Lung microvascular endothelial cell (primary cell): ENCODE measurements at places on chromosomes 16 and 17. TPM values are rescaled to one million over a fixed set of nuclear protein-coding genes. Genes with fewer than 3 reads are reported as not detected.
A peak's percentile ranks its signal among the peaks of the same experiment; 100 is the strongest.

DNA sequence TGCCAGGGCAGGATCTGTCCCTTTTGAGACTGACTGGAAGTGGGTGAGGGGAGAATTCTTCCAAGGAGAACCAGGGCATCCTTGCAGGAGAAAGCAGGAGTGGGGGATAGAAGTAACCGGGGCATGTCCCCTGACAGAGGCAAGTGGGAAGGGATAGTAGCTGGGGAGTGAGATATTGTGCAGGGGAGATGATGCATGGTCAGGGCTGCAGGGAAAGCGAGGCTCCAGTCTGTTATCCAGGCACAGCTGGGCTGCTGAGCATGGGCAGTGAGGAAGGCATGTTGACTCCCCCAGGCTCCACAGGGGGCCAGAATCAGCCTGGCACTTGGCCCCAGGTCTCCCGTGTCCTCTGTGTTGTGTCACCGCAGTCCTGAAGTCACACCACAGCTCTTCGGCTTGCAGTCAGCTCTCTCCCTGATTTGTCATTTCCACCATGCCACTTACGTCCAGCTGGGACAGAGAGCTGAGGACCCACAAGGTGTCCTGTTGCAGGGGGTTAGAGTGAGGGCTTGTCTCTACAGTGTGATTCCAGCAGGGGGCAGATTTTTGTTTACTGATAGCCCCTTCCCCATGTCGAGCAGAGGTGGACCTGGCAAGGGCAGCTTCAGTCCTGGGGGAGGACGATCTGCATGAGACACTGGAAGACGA lies 40.9 kb downstream of the B9D1 start:
- DNase-seq: no peak

CALB2 gene
- not detected in 2 replicates for total RNA-seq

LPCAT2 gene
- total RNA-seq: 2.8 and 8.7 TPM in 2 replicates

DNA sequence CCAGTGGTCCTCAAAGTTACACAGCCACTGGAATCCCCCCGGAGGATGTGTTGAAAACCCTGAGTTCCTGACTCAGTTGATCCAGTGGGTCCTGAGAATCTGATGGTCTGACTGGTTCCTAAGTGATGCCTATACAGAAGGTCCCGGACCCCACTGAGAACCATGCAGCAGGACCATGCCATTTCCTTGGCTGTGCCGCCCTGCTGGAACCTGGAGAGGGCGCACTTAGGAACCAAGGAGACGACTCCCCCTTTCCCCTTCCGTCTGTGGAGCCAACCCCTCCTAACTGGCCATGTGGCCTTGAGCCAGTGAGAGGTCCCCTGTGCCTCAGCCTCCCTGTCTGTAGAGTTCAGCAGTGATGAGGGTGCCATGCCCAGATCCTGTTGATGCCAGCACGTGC lies 22.0 kb downstream of the C16orf74 start:
- no peak for DNase-seq

GRCh38 chr16:21159281-21159951 lies 942 bp downstream of the LDAF1 start:
- no peak for DNase-seq

DNA sequence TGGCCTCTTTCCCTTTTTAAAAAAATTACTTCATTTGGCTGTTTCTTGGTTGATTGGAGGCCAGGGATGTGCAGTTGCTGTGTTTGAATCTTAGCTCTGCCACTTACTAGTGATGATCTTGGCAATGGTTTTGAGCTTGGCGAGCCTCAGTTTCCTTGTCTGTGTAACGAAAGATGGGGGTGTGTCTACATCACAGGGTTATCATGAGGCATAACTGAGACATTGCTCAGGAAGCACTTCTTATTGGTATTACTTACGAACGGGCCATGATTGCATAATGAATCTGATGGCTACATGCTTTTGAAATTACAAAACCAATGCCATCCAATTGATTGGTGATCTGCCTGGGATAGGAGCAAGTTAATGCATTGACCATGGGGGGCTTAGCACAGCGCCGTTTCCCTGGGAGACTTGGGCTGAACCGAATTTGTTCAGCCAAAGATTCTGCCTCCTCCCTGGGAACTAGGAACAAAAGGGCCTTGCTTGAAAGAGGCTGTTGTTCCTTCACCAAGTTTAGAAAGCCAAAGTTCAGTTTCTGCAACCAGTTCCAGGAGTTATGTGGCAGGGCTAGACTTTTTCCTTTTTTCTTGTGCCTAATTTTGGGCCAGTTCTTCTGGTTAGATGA lies 21.9 kb downstream of the CMIP start:
- no peak for DNase-seq

DNA sequence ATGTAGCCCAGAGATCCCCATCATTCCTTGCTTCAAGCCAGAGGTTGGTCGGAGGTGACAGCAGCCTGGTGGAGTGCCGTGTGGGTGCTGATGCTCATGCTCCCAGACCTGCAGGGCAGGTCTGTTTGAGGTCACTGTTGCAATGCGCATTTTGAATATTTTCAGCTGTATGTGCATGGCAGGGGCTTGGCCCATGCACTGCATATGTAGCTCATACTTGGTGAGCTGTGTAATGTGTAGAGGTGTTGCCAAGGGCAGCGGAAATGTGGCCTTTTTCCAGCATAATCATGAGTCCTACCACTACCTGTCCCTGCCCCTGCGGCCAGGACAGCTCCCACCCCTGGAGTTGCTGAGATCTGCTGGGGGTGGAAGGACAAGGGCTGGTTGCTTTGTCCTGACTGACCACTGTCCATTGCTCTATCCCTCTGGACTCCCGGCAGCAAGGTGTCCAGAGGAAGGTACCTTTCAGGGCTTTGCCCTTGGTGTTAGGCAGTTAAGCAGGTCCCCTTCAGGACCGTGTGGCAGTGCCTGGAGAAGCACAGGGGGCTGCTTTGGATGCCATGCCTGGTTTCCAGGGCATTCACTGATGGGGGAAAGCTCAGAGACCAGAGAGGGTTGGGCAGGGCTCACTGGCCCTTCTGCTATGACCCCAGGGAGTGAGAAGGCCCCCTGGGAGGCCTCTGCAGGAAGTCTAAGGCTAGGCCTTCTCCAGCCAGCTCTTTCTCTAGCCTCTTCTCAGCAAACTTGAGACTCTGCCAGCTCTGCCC lies 215.2 kb downstream of the NTN1 start:
- DNase-seq: no peak

DNA sequence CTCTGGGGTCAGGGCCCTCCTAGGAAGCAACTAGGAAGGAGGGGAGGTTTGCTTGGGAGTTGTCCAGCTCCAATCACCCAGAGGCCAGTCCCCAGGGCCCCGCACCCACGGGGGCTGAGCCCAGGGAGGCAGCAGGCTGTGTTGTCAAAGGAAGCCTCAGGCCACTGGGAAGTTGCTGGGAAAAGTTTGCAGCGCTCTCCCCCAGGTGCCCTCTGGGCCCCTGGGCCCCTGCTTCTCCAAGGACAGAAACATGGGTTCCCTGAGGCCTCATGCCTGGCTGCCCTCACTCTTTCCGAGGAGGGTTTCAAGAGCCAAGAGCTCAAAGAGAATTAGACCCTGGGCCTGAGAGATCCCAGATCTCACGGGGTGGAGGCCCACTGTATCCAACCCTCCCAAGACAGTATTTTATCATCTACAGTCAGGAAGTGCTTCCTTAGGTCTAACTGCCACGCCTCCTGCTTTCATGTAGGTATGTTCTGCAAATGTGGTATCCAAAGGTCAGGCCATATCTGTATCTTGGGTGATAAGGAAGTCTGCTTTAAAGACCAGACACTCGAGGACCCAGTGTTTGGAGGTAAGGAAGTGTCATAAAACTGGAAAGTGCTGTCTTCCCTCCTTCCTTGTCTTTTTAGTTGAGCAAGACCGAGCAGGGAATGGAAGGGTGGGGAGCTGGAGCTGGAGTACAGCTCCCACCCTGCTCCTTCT lies 44.2 kb upstream of the ZNF423 start:
- no peak for DNase-seq

GRCh38 chr16:19601083-19601976 lies 45.8 kb downstream of the VPS35L start:
- peak; percentile 78 for DNase-seq

OSGIN1 gene
- total RNA-seq: 0.60 and 1.3 TPM in 2 replicates
